ENCODE measurements at places on chromosomes 12 and 14.
A peak's percentile ranks its signal among the peaks of the same experiment; 100 is the strongest.

DNA sequence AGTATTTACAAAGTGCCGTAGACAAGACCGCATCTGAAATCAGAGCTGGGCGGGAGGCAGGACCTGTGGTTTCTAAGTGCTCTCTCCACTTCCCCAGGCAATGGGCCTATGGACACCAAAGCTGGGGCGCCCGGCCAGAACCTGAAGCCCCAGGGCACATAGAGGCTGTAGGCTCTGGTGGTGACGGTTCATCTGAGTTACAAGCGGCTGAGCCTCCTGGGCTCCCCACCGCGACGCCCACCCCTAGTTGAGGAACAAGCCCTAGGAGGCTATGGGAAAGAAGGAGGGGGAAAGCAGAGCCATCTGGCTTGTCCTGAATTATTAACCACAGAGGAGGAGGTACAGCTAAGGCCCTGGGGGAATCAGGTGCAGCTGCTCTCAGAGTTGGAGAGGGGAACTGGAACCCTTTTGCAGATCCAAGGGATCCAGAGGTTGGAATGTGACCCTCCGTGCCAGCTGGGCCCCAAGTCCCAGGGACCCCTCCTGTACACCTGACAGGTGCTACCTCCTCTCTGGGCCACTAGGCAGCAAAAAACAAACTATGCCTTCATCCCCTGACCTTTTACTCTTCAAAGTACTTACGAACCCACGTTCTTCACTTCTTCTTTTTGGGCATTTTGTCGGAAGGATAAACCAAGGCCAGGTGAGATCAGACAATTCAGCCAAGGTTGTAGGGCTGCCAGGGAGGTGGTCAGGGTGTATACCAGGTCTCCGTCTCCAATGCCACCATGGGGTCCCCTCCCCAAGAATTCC is 77.2 kb downstream of the ARL6IP4 start:
- no peak overlapping the region for H3K4me3 ChIP-seq
- DNase-seq: no peak
- H3K27ac ChIP-seq: peak overlapping the region; percentile 30
- H3K4me1 ChIP-seq: peaks cover 26% of the 10 kb centered on the region
- H3K27me3 ChIP-seq: no peaks in the 10 kb centered on the region
- peaks cover 2% of the 10 kb centered on the region for H3K36me3 ChIP-seq

DNA sequence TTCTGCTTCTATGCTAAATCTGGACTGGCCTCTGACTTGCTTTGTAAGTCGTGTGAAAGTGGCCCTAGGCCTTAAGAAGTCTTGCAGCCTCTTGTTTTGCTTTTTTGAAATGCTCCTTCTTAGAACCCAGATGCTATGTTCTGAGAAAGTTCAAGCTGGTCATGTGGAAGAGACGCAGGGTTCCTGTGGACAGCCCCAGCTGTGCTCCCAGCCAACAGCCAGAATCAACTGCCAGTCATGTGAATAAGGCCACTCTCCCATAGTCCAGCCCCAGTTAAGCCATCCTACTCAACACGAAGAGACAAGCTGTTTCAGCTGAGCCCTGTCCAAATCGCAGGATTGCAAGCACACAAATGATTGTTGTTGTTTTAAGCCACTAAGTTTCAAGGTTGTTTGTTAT is 37.3 kb upstream of the TBPL2 start:
- H3K4me1 ChIP-seq: no peaks in the 10 kb centered on the region
- DNase-seq: no peak
- no peak overlapping the region for H3K27ac ChIP-seq
- no peaks in the 10 kb centered on the region for H3K36me3 ChIP-seq
- H3K4me3 ChIP-seq: no peak overlapping the region

DNA sequence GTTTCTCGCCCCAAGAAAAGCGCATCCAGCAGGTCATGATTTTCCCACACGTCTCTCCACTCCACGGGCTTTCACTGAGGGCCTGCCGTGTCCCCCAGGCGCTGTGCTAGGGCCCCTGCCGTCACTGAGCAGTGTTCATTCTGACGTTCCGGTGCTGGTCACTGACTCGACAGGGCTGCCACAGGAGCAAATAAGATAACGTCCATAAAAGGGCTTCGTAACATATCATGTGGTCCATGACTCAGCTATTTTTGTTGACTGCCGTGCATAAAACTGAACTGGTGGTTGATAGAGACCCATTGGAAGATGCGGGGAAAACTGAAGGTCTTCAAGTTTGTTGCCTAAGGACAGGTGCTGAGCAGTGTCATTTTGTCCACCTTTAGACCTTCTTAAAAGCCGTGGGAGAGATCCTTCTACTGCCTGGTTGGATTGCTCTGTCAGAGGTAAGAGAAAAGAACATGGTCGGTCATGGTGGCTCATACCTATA is 46.3 kb downstream of the ADGRD1 start:
- H3K4me3 ChIP-seq: no peak overlapping the region
- H3K27me3 ChIP-seq: peaks cover 2% of the 10 kb centered on the region
- H3K4me1 ChIP-seq: peaks cover 2% of the 10 kb centered on the region
- no peaks in the 10 kb centered on the region for H3K36me3 ChIP-seq

DNA sequence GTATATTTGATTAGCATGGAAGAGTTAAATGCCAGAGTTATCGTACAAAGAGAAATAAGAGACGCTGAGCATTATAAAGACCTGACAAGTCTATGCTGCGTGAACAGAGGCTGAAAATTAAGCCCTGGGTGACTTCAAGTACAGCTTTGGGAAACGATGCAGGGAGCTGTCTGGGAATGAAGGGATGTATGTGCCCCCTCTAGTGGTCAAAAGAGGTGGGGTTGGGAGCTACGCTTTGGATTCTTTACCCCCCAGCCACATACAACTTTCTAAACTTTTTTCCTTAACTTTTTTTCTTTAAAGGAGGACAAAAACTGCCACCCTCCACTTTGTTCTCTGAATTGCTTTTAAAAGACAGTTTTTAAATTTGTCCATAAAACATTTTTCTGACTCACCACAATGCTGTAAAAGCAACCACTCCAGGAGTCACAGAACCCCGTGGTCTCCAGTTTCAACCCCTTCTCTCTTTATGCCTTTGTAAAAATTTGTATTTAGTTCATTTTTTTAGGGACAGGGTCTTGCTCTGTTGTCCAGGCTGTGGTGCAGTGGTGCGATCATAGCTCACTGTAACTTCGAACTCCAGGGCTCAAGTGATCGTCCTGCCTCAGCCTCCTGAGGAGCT is 59.4 kb downstream of the ZNF664 start:
- no peaks in the 10 kb centered on the region for H3K4me1 ChIP-seq
- H3K27me3 ChIP-seq: peaks cover 15% of the 10 kb centered on the region
- no peak overlapping the region for H3K4me3 ChIP-seq
- H3K36me3 ChIP-seq: peaks cover 2% of the 10 kb centered on the region

GRCh38 chr14:76352639-76353281 is 23.2 kb upstream of the ESRRB start:
- H3K27me3 ChIP-seq: peaks cover 13% of the 10 kb centered on the region
- H3K36me3 ChIP-seq: no peaks in the 10 kb centered on the region
- no peak overlapping the region for H3K27ac ChIP-seq
- peaks cover 2% of the 10 kb centered on the region for H3K4me1 ChIP-seq
- peak; percentile 30 for DNase-seq

DNA sequence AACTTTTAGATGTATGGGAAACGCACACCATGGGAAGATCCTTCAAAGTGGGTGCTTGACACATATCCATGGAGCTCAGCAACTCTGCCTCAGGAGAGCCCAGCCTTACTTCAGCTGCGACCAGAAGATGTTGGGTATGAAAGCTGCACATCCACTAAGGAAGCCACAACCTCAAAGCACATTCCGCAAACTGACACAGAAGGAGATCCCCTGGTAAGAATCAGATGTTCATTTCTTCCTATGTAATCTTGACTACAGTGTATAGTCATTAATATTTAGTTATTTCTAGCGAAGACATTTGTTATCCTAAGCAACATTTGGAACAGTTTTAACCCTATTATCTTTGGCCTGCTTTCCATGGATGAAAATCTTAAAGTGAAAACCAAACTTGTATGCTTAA is 374.2 kb downstream of the NAV3 start:
- H3K36me3 ChIP-seq: no peaks in the 10 kb centered on the region
- H3K27ac ChIP-seq: no peak overlapping the region
- no peak overlapping the region for H3K4me3 ChIP-seq
- H3K4me1 ChIP-seq: no peaks in the 10 kb centered on the region

DNA sequence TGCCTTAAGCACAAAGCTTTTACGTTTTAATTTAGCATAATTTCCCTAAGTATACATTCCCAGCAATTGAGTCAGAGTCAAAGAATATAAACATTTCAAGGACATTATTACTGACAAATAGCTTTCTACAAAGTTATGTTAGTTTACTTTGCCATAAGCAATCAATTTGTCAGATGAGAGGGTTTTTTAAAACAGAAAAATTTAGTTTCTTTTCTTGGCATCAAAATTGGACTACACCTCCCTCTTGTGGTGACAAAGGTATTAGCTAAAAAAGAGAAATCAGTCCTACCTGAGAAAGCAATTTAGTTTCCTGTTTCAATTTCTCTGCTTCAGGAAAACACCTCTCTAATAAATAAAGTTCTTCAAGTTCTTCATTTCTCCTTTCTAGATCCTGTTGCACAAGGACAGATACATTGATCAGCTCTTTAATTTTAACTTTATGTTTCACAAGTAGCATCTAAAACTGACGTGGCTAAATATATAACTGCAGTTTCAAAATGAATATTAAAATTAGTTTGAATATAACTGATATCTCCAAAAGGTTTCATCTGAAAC is 39.9 kb downstream of the DNAI7 start:
- H3K27ac ChIP-seq: peak overlapping the region; percentile 17
- H3K27me3 ChIP-seq: no peaks in the 10 kb centered on the region
- H3K36me3 ChIP-seq: no peaks in the 10 kb centered on the region
- peaks cover 8% of the 10 kb centered on the region for H3K4me1 ChIP-seq

- H3K36me3 ChIP-seq: peaks cover 5% of the 10 kb centered on the region
- H3K27ac ChIP-seq: no peak overlapping the region
- no peak overlapping the region for H3K4me3 ChIP-seq
- DNase-seq: no peak
These were observed 329.0 kb downstream of the ZFP36L1 start for GRCh38 chr14:68463705-68464374.

- peaks cover 21% of the 10 kb centered on the region for H3K4me1 ChIP-seq
- H3K4me3 ChIP-seq: peak overlapping the region; percentile 65
- DNase-seq: no peak
- no peak overlapping the region for H3K27ac ChIP-seq
- peaks cover 42% of the 10 kb centered on the region for H3K27me3 ChIP-seq
- no peaks in the 10 kb centered on the region for H3K36me3 ChIP-seq
These were observed 11.4 kb upstream of the CALCOCO1 start for GRCh38 chr12:53738406-53739213.

DNA sequence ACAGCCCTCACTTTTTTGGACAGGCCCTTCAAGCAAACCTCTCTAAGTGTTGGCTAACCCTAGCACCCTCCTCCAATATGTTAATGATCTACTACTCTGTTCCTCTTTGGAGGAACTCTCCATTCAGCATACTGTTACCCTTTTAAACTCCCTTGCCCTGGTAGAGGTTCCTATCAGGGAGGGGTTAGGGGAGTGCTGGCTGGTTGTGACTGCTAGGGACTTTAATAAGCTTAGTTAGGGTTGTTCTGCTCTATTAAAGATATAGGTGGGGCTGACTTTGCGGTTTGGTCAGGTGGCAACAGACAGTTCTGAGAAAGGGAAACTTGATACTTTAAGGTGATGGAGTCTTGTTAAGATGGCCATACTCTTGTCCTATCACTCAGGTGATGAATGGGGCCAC is 301.5 kb upstream of the FBXO33 start:
- H3K4me1 ChIP-seq: no peaks in the 10 kb centered on the region
- no peak overlapping the region for H3K4me3 ChIP-seq
- no peak overlapping the region for H3K27ac ChIP-seq

- peak overlapping the region; percentile 94 for H3K4me3 ChIP-seq
- DNase-seq: no peak
- no peaks in the 10 kb centered on the region for H3K27me3 ChIP-seq
- H3K4me1 ChIP-seq: peaks cover 26% of the 10 kb centered on the region
These were observed 1.7 kb downstream of the ANGEL1 start for GRCh38 chr14:76810953-76811400.

DNA sequence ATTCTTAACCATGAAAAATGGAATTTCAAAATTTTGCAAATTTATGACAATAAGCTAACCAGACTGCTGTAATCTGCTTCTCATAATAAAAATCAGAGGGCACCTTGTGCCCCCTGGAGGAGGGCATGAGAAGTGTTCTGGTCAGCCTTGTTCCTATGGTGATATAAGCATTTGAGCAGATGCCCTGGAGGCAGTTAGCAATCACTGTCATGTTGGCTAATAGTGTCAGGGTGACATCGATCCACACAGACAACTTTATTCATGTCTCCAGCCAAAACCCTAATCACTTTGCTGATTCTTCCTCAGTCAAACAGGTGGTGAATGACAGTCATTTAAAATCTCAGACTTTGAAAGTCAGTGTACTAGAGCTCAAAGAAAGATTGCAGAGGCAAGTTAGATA is 943.0 kb downstream of the GALC start:
- H3K27ac ChIP-seq: no peak overlapping the region
- no peaks in the 10 kb centered on the region for H3K36me3 ChIP-seq
- no peak for DNase-seq
- H3K4me3 ChIP-seq: no peak overlapping the region

GRCh38 chr14:105192866-105193731 is 12.0 kb upstream of the NUDT14 start:
- H3K27ac ChIP-seq: no peak overlapping the region
- H3K4me3 ChIP-seq: no peak overlapping the region
- DNase-seq: peak; percentile 30

- no peaks in the 10 kb centered on the region for H3K27me3 ChIP-seq
- H3K4me3 ChIP-seq: no peak overlapping the region
- no peak for DNase-seq
These were observed 24.0 kb downstream of the KITLG start for GRCh38 chr12:88556213-88556774.

DNA sequence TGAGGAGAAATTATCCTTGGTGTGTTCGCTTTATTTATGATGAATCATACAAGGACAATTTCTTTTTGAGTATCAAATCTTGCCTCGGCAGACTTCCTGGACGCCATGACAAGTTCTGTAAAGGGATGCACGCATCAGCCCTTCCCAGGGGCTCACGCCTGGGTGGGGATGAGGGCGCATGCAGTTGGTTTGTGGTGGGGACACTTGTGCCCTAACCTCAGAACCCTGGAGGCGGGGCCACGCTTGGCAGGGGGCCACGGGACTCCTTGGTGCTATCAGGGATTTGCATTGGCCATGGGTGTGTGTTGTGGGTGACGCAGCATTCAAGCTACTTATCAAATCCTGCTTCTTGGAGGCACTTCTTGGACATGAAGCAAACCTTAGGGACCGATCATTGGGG is 143.8 kb upstream of the RTL1 start:
- H3K4me3 ChIP-seq: no peak overlapping the region
- no peaks in the 10 kb centered on the region for H3K4me1 ChIP-seq
- no peak for DNase-seq
- H3K27ac ChIP-seq: no peak overlapping the region

DNA sequence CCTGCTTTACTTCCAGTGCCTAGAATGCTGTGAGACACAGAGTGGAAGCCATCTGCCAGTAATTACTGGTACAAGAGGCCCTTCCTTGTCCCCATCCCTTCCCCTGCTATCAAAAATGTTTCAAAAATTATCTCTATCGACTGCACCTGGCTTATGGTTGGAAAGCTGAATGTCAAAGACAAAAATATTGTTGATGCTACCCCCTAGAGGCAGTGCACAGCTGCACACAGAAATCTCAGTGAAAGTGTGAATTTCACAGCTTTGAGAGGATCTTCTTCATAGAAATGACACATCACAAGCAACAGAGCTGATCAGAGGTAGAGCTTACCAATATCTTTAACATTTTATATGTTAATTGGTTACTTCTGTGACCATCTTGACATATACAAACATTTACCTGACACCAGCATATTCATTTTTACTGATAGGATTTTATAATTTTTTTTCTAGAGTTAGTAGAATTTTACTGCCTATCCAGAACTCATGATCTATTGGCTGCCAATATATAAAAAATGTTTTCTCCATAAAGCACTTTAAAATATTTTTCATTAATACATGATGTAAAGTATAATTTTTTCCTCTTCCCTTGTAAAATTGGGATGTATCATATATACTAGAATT is 138.0 kb downstream of the AACS start:
- no peak for DNase-seq
- H3K4me1 ChIP-seq: no peaks in the 10 kb centered on the region
- no peak overlapping the region for H3K27ac ChIP-seq
- peaks cover 23% of the 10 kb centered on the region for H3K27me3 ChIP-seq
- no peak overlapping the region for H3K4me3 ChIP-seq

Data from memory B cell (primary cell).